NCI-H1694 treated with DMSO at 0.1 percent for 48 hours (cell line): ENCODE measurements at places on chromosomes 2 and 18.

- no peak for DNase-seq
These were observed 87.6 kb downstream of the EIPR1 start for GRCh38 chr2:3289971-3290370.

- no peak for DNase-seq
These were observed 356.3 kb upstream of the PKDCC start for GRCh38 chr2:41691561-41691960.

DNA sequence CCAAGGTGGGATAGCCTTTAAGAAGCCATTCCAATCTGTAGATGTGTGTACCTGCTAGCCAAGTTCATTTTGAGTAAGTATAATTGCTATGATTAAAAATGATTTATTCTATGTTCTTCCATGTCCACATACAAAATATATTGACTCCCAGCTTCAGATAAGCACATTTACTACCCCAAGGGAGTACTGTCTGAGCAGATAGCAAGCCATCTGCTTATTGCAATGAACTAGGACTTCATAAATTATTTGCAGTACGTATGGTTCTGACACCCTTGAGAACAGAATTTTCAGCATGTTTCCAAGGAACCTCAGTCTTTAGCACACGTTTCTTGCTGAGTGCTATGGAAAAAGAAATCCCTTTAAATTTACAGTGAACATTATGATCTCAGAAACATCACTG is 28.2 kb downstream of the ABCG5 start:
- no peak for DNase-seq

DNA sequence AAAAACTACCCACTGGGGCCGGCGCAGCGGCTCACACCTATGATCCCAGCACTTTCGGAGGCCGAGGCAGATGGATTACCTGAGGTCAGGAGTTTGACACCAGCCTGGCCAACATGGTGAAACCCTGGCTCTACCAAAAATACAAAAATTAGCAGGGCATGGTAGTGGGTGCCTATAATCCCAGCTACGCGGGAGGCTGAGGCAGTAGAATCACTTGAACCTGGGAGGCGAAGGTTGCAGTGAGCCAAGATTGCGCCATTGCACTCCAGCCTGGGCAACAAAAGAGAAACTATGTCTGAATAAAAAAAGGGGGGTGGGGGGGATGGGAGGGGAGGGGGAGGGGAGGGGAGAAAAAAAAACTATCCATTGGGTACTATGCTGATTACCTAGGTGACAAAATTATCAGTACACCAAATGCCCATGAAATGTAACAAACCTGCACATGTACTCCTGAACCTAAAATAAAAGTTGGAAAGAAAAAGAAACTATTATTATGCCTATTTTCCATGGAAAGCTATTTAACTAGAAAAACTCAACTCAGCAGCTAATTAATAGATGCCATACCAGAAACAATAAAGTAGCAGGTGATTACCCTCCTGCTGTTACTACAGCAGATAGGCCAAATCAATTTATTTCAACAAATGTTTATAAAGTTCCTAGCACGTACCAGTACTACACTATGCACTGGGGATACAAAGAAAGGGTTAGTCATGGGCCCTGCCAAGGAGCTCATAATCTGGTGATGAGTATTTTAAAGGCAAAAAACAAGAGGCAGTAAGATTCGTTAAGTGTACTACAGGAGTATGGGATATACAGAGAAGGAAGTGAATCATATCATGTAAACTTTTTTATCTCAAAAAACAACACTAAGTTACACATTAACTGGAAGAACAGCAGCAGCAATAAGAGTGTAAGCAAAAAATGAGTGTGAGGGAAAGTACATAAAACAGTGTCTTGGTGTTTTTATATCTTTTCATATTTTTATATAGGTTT is 112.8 kb upstream of the SLC39A10 start:
- DNase-seq: no peak

GRCh38 chr2:126730655-126731054 is 74.7 kb downstream of the GYPC start:
- no peak for DNase-seq

- DNase-seq: no peak
These were observed 45.4 kb downstream of the ARMC9 start for GRCh38 chr2:231243866-231244265.

DNA sequence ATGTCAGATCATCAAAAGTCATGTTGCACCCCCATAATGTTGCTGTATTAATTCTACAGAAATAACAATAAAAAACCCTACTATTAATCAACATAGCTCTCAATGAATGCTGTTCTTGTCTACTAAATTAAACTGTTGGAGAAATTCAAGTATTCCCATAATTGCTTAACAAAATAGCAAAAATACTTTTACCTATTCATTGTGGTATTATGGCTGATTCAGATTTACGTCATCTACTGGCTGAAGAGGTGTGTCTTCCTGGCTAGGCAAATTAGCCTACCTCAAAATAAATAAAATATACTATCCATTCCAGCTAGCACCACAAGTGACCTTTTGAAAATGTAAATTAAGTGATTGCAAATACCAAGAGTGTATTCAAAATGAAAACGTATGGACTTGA is 249.4 kb downstream of the MEIS1 start:
- no peak for DNase-seq

DNA sequence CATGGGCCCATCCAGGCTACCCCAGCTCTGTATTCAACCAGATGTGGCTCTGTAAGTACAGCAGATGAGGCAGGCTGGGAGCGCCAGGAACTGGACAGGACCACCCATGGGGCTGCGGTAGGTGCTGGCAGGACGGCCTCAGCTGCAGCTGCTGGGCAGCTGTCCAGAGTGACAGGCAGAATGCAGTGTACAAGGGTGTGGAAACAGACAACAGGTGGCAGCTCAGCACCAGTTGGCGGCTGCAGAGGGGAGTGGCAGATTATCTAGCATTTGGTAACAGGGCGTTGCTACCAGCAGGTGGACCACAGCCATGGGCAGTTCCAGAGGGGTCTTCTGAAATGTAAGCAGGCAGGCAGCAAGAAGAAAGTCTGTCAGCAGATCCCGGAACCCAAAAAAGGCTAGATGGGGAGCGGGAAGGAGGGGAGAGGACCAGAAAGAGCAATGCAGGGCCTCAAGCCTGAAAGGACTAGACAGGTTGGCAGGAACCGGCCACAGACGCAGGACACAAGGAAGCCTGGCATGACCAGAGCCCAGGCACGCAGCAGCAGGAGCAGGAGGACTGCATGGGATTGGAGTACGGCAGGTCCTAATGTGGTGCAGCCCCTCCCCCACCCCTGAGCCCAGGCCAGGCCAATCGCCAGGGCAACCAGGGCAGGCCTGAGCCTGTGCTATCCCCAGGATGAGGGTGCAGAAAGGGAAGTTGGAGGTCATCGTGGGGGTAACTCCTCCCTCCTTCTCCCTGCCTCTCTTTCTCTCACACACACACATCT is 24.7 kb downstream of the PKDCC start:
- DNase-seq: no peak

- no peak for DNase-seq
These were observed 186.4 kb downstream of the PIK3C3 start for GRCh38 chr18:42141439-42141838.

DNA sequence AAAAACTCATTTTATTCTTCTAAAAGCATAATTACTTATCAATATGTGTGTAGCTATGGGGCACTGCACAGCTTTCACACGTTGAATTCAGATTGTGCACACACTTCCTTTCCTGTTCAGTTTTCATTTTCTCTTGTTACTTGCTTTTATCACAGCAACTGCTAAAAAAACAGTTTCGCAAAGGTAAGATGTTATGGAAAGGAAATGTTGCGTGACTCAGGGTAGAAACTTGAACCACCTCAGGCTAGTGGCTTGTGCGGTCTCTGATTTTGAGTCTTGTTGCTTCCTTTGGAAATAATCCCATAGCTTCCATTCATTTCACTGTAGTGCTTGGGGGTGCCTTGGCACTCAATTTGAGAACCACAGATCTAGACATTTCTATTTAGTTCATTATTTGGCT is 171.9 kb downstream of the FMNL2 start:
- no peak for DNase-seq

DNA sequence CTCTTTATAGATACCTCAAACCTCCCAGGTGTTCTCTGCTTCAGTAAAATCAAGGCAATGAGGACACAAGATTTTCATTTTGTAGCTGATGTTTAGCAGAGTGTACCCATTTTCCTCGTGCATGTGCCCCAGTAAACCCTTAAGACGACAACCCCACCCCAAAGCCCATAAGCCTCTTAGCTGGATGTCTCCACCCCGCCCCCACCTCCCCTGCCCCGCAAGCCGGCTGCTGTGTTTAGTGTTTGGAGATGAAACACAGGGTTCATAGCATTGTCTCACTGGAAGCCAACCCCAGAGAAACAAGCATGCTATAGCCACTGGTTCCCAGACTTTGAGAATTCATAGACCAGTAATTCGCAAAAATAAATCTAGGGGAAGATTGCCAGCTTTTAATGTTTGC is 5.8 kb upstream of the SAG start:
- DNase-seq: no peak

- no peak for DNase-seq
These were observed 52.6 kb downstream of the SLC4A5 start for GRCh38 chr2:74290466-74291217.

GRCh38 chr2:236696834-236697233 is 127.2 kb downstream of the ACKR3 start:
- DNase-seq: no peak

GRCh38 chr18:12686100-12686499 is 16.4 kb downstream of the CEP76 start:
- peak; percentile 8 for DNase-seq

GRCh38 chr2:2582998-2583545 is 252.0 kb upstream of the MYT1L start:
- no peak for DNase-seq

- DNase-seq: no peak
These were observed 84.5 kb upstream of the ITGA4 start for GRCh38 chr2:181372646-181373040.

- DNase-seq: no peak
These were observed 192.1 kb upstream of the CHST9 start for GRCh38 chr18:27377251-27377650.

GRCh38 chr2:205772983-205773382 is 90.7 kb downstream of the NRP2 start:
- no peak for DNase-seq

- no peak for DNase-seq
These were observed 753 bp downstream of the ITPRIPL1 start for GRCh38 chr2:96325884-96326255.

GRCh38 chr2:63903003-63903402 is 61.3 kb downstream of the UGP2 start:
- no peak for DNase-seq

DNA sequence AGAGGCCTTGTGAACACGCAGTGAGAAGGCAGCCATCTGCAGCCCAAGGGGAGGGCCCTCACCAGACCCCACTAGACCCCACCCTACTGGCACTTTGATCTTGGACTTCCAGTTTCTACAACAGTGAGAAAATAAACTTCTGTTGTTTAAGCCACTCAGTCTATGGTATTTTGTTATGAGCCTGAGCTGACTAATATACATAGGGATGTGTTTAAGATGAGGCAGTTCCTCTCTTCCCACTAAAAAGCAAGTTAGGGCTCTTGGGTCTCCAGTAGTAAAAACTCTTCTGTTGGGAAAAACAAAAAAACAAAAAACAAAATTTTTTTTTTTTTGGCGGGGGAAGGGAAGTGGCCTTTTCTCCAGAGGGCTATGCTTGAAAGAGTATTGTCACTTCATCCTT is 233.2 kb upstream of the SMAD7 start:
- no peak for DNase-seq

DNA sequence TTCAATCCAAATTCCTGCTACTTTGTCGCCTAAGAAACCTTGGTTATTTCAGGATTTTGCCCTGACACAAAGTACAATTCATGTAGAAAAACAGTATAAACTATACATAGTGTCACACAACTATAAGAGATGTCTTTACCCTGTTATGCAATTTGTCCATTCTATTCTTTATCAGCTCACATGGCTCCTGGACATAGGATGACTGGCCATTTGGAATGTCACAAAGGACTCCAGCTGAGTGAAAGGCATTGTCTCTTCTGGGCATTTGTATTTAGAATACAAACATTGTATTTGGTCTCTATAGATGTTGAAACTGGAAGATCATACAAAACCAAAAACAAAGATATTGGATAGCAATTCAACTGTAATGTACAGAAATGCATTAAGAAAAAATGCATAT is 944.6 kb upstream of the LRRTM1 start:
- DNase-seq: no peak

DNA sequence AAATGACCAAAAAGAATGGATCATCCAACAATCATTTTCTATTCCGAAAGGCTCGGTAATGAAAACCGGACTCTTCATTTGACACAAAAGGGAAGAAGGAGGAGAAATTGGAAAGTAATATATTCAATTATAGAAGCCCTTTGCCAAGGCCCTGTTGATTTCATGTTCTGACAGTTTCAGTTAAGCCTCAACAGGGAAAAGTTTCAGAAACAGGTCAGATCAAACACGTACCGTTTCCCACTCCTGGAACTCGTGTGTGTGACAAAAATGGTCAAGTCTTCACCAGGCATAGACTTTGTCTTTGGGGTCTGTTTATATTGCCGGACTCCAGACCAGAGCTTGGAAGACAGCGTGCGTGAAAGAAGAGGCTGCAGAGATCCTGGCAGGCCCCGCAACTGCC is 101.3 kb upstream of the BCL2L11 start:
- DNase-seq: no peak

- no peak for DNase-seq
These were observed 15.5 kb downstream of the CDCA7 start for GRCh38 chr2:173370198-173370597.

- DNase-seq: peak; percentile 72
These were observed 57.3 kb upstream of the PSMD14 start for GRCh38 chr2:161250864-161251436.

DNA sequence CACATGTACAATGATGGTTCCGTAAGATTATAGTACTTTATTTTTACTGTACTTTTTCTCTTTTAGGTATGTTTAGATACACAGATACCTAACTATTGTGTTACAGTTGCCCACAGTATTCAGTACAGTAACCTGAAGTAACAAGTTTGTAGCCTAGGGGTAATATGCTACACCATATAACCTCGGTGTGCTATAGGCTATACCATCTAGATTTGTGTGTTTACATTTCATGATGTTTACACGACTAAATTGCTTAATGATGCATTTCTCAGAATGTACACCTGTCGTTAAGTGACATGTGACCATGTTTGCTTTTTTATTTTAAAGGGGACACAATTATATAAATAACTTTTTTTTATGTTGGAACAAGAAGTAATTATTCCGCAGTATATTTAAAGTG is 34.5 kb downstream of the PIK3C3 start:
- DNase-seq: no peak

DNA sequence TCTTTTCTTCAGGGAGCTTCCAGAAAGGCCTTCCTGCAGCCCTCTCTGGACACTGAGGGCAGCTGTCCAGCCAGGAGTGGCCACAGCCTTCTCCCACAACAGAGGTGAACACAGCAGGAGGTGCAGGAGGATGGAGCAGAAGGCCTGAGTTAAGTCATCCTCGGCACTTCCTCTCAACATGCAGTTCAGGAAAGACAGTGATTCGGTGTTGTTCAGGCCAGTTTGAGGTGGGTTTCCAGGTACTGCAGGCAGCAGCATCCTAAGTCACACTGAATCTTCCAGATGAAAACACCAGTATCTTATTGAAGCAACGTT is 225.3 kb upstream of the PXDN start:
- no peak for DNase-seq

GRCh38 chr18:28802546-28802945 is 625.6 kb upstream of the CDH2 start:
- DNase-seq: no peak
